Activated CD4-positive, alpha-beta memory T cell treated with anti-CD3 and anti-CD28 coated beads for 36 hours (primary cell): ENCODE measurements at places on chromosomes 5 and 9. TPM values are rescaled to one million over a fixed set of nuclear protein-coding genes. Genes with fewer than 3 reads are reported as not detected.

GRCh38 chr9:70868041-70868440 lies 253.4 kb downstream of the TRPM3 start:
- H3K36me3 ChIP-seq, result no peaks in the 10 kb centered on the region
- no peak for DNase-seq
- no peaks in the 10 kb centered on the region for H3K27me3 ChIP-seq
- no peaks in the 10 kb centered on the region for H3K4me1 ChIP-seq
- no peak overlapping the region for H3K27ac ChIP-seq

DNA sequence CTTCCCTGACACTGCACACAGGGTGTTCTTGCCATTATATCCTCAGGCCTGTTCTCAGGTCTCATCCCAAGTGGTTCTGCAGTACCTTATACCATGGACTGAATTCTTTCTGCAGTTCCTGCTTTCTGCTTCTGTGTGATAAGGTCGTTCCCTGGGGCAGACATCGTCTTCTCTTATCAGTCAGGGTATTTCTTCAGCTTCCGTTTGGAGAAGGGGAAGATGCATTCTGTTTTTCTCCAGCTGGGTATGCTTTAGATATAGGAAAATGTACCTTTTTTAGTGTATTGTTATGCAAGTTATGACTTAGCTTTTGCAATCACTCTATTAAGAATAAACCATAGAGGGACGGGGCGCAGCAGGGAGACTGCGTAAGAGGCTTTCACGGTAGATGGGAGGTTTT lies 31.1 kb downstream of the RALGPS1 start:
- DNase-seq, result no peak
- H3K27ac ChIP-seq, result no peak overlapping the region
- no peaks in the 10 kb centered on the region for H3K27me3 ChIP-seq
- H3K4me3 ChIP-seq, result no peak overlapping the region
- H3K4me1 ChIP-seq, result peaks cover 2% of the 10 kb centered on the region

DNA sequence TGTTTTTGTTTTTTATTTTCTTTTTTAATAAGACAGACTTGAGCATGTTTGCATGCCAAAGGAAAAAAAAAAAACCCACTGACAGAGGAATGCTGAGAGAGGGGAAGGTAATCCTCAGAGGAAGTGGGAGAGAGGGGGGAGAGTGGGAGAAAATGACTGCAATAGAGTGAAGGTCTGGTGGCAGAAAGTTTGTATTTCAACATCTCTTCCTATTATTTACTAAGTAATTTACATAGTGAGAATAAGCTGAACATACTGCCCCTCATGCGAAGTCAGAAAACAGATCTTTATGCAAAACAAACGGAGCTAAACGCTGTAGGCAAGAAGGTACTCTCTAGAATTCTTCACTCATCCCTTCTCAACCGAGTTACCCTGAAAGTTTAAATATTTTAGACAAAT lies 45.0 kb downstream of the ELL2 start:
- H3K4me1 ChIP-seq, result peaks cover 4% of the 10 kb centered on the region
- no peak overlapping the region for H3K27ac ChIP-seq
- no peak overlapping the region for H3K4me3 ChIP-seq
- no peaks in the 10 kb centered on the region for H3K27me3 ChIP-seq
- no peak for DNase-seq

DNA sequence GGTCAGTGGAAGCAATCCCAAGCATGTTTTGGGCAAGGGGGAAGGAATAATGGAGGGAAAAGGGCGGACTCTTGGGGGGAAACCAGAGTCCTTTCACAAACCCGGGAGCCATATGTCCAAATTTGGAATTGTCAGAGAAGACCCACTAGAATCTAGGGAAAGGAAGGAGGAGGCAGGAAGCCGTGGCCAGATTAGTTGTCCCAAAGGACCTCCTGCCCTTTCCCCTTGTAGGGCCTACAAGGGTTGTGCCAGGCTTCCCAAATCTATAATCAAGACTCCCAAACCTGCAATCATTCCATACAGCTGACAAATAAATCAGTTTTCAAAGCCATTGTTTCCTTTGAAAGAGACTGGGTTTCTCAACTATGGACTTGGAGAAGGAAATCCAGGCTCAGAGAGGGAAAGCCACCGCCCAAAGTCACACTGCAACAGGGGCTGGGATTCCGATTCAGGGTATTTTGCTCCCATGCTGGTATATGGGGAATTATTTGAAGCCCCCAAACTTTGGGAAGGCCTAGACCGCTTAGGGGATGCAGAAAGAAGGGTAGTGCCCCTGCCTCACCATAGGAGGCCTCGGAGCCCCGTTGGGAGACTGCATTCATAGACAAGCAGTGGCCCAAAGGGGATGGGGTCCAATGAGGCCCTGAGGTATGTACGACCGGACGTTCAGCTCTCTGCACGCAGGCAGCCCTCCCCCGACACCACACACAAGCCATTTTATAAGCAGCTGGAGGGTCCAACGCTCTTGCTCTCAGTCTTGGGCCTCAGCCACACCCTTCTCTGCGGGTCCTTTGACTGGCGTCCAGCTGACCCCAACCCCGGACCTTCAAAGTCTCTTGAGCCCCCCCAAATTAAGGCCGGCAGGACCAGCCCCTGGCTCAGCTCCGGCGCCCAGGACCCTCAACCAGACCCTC lies 815 bp downstream of the ANXA6 start:
- H3K27ac ChIP-seq, result peak overlapping the region; percentile 90
- peak overlapping the region; percentile 97 for H3K4me3 ChIP-seq
- peak; percentile 53 for DNase-seq
- peaks cover 61% of the 10 kb centered on the region for H3K4me1 ChIP-seq

GRCh38 chr9:128882677-128883603 lies 1.0 kb downstream of the LRRC8A start:
- H3K4me3 ChIP-seq, result peak overlapping the region; percentile 95
- H3K36me3 ChIP-seq, result peaks cover 5% of the 10 kb centered on the region
- H3K27me3 ChIP-seq, result no peaks in the 10 kb centered on the region

DNA sequence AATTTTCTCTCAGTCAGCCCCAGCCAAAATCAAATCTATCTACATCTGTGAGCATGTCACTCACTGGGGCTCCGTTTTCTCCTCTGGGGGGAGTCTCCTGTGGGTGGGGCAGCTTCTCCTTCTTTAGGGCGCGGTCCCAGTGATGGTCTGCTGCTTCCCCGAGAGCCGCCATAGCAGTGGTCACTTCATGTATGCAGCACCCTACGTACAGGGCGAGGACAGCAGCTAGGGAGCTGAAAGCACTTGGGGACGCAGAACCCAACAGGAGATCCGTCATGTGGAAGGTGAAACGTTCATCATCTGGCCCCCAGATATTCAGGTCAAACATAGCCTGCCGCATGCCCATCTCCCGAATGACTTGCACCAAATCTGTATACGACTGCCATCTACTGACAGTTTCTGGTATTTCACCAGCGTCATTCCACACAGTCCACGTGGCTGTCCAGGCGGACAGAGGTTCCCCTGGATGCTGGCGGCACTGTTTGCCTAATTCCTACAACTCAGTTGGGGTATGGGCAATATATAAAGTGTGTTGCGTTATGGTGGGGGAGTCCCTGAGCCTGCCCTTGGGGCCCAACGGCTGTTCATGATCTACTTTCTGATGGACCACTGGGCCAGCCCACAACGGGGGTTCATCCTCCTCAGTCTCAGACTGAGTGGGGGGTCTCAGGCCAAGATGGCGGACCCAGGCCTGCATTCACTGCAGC lies 795.0 kb downstream of the EFNA5 start:
- no peak overlapping the region for H3K4me3 ChIP-seq
- H3K27ac ChIP-seq, result no peak overlapping the region
- DNase-seq, result no peak
- H3K36me3 ChIP-seq, result no peaks in the 10 kb centered on the region
- no peaks in the 10 kb centered on the region for H3K4me1 ChIP-seq

DNA sequence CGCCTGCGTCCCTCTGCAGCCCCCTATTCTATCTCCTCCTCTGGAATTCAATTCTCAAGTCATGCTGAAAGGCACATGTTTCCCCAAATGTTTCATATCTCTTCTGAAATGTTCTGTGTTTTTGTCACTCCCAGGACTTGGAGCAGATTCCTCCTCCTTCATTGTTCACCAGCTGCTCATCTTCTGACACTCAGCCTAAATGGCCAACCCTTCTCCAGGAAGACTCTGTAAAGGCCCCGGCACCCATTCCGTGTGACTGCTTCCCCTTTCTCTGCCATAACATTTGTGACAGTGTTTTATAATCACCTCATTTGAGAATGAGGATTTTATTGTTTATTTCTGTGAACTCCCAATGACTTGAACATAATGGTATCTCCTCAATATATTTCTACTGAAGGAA lies 170.8 kb upstream of the ADAMTS16 start:
- no peaks in the 10 kb centered on the region for H3K36me3 ChIP-seq
- no peak for DNase-seq
- H3K27me3 ChIP-seq, result no peaks in the 10 kb centered on the region

DNA sequence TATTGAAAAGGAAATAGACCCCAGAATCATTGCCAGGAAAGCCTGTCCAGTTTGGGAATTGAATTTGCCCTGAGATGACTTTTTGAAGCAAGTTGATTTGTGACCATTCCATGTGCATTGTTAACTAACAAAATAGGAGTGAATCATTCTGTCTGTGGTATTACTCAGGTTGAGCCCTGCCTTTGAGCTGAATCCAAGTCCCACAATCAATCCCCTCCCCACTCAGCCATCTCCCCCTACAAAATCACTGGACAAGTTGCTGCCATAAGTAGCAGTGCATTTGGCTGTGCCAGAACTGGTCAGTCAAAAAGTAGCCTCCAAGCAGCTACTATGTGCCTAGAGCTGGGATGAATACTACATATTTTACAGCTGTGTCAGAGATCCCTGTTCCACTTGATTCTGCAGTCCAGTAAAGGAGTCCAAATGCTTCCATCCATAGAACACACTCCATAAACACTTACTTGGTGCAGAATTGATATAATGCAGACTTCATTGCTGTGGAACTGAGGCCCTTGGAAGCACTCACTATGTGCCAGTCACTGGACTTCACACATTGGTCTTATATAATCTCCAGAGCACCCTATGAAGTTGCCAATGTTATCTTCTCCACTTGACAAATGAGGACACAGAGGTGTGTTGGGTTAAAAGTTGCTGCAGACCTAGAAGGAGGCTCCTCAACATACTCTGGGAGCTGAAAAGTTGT lies 96.1 kb downstream of the ZNF462 start:
- H3K36me3 ChIP-seq, result no peaks in the 10 kb centered on the region
- H3K27me3 ChIP-seq, result no peaks in the 10 kb centered on the region
- no peak for DNase-seq
- H3K4me1 ChIP-seq, result no peaks in the 10 kb centered on the region
- no peak overlapping the region for H3K27ac ChIP-seq

DNA sequence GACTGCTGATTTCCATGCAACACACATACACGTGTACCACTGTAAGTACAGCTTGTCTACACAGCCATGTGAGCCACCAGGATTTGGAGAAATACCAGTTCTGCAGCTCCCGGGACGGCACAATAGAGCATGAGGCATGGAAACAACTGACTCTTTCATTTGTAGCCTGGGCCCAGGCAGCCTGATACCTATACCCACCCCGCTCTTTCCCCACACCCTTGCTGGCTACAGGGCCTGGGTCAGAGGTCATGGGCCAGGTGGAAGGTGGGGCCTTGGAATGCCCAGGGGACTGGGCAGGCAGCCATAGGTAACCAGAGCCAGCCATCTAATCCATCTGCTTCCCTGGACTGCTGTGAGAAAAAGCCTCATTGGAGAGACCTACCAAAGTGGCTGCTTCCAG lies 39.0 kb upstream of the ZSWIM6 start:
- H3K4me1 ChIP-seq, result peaks cover 5% of the 10 kb centered on the region
- no peak overlapping the region for H3K4me3 ChIP-seq
- H3K27me3 ChIP-seq, result no peaks in the 10 kb centered on the region

DNA sequence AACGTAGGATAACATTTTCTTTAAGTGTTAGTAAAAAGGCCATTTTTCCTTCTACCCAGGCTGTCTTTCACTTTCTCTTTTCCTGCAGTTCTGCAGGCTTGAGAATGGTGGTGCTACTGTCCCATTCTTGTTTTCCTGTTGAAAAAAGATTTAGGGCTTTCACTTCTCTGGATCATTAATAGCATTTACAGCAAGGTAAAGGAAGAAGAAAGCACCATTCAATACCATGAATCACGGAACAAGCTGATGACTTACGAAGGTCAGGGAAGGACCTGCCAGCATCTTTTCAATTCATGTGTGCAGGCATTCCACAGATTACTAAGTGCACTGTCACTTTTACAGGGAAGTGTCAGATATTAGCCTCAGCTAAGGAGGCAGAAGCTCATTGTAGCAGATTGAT lies 292.8 kb downstream of the YTHDC2 start:
- no peak overlapping the region for H3K4me3 ChIP-seq
- H3K4me1 ChIP-seq, result no peaks in the 10 kb centered on the region
- H3K27ac ChIP-seq, result no peak overlapping the region
- DNase-seq, result no peak
- no peaks in the 10 kb centered on the region for H3K27me3 ChIP-seq
- no peaks in the 10 kb centered on the region for H3K36me3 ChIP-seq

GRCh38 chr9:83422527-83422926 lies 115.7 kb downstream of the FRMD3 start:
- H3K4me3 ChIP-seq, result no peak overlapping the region
- no peaks in the 10 kb centered on the region for H3K27me3 ChIP-seq
- H3K36me3 ChIP-seq, result no peaks in the 10 kb centered on the region
- no peak for DNase-seq
- H3K27ac ChIP-seq, result no peak overlapping the region
- no peaks in the 10 kb centered on the region for H3K4me1 ChIP-seq

DNA sequence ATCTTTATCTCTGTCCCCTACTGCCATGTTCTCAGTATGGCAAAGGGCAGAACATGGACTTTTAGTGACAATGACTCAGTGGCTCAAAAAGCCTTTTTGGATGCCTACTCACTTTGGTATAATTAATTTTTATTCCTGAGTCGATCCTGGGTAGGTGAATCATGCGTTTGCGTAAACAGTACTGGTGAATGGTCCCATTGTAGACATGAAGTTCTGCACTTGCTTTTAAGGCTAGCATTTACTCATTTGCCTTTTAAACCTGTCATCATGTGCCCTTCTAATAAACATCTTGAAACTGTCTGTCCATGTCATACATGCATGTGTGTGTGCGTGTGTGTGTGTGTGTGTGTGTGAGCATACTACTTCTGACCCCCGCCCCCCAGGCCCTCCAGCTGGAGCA lies 223.0 kb downstream of the AUH start:
- H3K36me3 ChIP-seq, result peaks cover 3% of the 10 kb centered on the region
- DNase-seq, result no peak
- no peak overlapping the region for H3K27ac ChIP-seq
- H3K4me3 ChIP-seq, result no peak overlapping the region
- H3K27me3 ChIP-seq, result peaks cover 4% of the 10 kb centered on the region

C5orf63 gene
- 9.4 TPM for total RNA-seq

FCHSD1 gene
- total RNA-seq, result 40.1 TPM

ZNF484 gene
- total RNA-seq, result 7.5 TPM
